SK-N-MC (cell line): ENCODE measurements at places on chromosomes 4 and X.

GRCh38 chrX:13845721-13846378, 29.0 kb upstream of the GPM6B start:
- no peak for DNase-seq

DNA sequence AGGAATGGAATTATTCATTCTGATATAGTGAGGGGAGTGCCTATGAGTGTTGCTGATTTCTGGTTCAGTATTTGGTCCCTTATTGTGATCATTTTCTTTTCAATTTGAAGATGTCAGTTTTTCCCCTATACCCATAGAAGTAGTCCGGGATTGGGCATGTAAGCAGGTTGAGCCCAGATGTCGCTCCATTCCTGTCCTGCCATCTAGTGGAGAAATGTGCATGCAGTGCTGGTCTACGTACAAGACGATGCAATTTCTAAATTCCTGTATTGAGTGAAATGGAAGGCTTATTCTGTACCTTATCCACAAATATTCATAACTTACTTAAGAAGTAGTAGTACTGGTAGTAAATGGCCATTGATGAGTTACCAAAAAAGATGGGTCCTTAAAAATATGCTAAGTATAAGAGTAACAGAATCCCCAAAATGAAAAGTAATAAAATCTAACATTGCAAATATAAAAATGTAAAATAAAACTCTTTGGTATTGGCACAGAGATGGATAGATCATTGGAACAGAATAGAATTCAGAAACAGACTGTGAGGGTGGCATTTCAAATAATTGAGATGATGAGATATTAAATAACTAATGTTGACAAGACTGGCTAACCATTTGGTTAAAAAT, 60.9 kb downstream of the UGT8 start:
- DNase-seq = peak; percentile 68

- no peak for DNase-seq
Measured at GRCh38 chr4:48205626-48206025, 64.0 kb downstream of the TEC start.

DNA sequence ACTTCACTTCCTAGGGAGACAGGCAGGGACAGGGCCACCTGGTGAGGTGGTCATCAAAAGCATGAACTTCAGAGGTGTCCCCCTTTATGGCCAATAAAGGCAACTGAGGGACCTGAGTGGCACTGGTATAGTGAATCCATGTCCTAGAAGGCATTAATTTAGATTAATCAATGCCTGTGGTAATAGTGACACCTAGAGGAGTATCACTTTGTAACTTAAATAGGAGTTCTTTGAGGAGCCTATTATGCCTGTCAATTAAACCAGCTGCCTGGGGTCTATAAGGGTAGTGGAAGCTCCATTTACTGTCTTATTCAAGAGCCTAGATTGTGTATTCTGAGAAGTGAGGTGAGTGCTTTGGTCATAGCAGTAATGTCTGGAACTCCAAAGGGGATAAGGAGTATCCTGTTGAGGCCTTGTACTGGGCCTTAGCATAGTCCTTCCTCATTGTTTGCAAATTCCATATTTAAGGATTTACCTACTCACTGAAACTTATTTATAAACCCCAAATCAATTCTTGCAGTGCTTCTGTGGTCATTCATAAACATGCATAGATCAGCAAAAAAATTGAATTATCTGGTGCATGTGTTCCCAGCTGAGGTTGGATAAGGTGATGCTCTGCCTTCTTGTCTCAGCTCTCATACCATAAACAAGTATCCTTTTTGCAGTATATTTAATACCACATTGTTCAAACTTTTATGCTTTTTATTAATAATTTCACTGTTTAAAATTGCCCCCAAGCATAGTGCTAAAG, 213.8 kb upstream of the RADX start:
- DNase-seq = peak; percentile 6

DNA sequence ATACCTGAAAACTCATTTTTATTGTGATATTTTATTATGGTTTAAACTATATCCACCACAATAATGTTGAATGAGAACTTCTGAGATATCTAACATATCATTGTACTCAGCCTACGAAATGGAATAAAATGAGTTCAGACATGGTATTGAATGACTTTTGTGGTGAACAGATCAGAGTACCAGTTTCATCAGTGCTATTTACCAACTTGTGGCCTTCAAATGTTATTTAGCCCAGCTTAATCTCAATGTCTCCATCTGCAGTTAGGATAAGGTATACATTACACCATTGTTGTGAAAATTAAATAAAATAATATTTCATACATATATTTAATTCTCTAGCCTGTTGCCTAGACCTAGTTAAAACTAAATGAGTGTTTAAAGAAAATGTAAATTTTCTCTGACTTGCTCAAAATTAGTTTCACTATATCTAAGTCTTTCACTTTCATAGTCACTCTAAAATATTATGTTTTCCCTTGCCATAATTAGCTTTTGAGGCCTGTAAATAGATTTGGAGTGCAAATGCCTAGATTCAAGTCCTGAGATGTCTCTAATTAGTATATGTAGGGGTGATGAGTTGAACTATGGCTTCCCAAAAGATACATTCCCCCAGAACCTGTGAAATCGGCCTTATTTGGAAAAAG, 594.2 kb downstream of the STPG2 start:
- DNase-seq = no peak

DNA sequence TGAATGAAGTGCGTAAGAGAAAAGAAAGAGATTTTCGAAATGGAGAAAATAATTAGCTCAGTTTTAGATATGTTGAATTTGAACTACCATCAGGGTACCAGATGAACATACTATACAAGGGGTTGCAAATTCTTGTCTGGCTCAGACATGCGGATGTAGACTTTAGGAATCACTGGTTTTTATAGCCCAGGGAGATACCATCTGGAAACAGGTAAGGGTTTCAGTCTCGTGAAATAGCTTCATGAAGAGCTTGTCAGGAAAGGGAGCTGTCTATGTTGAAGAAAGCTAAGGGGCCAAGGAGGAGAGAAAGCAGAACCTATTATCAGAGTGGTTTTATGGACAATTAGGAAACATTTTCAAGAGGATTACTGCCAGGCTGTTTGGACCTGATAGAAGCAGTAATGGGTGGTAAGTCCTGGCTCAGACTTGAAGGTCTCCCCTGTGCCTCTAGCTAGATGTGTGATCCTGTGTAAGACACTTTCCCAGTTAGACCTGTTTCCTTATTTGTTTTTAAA, 6.7 kb downstream of the RAB9A start:
- DNase-seq = no peak

- DNase-seq = no peak
Measured at GRCh38 chr4:1405636-1406393, 427 bp downstream of the NKX1-1 start.

GRCh38 chr4:101037938-101038413, 309.4 kb downstream of the PPP3CA start:
- DNase-seq = peak; percentile 75

GRCh38 chr4:165207431-165208220, at the start of gene KLHL2:
KLHL2 (plus strand) TSS chr4:165207561; CDS start chr4:165207877, 316 bp downstream.
- DNase-seq = no peak

- DNase-seq = no peak
Measured at GRCh38 chrX:85988353-85988752, 59.0 kb downstream of the CHM start.

DNA sequence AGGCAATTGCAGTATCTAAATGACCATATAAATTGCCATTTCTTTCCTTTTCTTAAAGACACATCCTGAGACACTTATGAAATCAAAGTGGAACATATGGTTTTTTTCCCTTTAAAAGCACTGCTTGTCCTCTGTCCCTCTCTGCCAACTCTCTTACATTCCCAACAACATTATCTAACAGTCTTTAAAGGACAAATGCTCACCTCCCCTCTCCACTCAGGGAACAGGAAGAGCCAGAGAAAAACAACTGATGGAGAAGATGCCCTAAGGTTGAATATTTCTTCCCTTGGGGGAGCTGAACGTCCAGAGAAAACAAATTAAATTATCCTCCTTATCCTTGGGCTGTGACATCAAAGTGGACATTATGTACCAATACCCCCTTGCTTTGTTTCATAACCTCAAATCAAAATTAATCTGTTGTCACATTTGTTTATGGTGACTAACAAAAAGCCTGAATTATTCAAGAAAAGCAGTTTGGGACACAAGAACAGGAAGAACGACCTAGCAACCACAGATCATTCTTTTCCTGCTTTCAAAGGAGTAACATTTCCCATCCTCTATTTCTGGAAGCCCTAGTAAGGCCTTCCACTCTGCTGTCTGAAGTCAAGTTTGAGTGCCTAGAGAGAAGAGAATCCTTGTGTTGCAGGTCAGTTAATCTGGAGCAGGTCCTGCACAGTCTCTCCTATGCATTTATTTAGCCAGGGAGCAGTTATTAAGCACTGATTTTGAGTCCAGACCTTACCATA, 52.6 kb upstream of the PAGE1 start:
- DNase-seq = no peak

DNA sequence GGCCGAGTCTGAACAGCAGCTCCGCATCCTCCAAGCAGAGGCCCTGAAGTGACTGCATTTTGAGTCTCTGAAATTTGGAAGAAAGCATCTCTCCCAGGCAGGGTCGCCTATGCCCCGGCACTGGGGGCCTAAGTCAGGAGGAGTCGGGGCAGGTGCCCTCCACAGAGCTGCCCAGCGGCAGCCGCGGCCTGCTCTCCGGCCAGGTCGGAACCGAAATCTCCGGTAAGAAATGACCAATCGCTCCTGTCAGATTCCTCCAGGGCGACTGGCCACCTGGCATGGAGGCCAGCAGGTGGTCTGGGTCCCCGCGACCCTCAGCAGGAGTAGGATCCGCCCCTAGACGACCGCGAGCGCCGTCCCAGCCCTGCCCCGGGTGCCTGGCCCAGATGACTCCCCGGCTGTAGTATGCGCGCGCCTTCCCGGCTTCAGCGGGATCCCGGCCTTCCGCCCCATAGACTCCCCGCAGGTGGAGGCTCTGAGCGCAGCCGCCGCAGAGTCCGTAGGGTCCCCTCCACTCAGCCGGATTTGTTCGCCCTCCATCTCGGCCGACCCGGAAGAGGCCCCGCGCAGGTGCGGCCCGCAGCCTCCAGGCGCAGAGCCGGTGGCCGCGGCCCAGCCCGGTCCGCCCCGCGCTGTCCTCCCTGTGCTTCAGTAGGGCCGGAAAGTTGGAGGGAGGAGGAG, 1.5 kb downstream of the NKX1-1 start:
- no peak for DNase-seq

DNA sequence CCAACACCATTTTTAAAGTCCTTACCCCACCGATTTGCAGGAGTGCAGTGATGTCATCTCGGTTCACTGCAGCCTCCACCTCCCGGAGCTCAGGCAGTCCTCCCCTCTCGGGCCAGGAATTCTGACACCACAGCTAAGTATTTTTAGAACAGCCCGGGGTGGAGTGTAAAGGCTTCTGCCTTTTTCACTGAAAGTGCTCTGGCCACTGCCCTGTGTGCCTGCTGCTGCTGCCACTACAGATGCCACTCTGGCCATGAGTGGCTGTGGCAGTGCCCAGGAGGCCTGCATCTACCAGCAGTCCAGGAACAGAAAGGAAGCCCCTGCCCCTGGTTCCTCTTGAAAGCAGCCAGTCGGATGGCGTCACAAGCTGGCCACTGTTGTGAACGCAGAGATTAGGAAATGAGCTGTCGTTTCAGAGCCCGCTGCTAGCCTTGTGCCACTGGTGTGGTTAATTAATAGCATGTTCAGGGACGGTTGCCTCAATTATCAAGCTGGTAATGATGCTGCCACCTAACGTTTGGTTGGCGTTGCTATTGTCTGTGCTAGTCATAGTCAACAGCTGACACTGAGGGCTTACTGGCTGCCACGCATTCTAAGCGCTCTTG, 23.6 kb upstream of the TBC1D14 start:
- DNase-seq = no peak

GRCh38 chrX:119686087-119686691, 6.8 kb downstream of the SEPTIN6 start:
- DNase-seq = no peak

GRCh38 chr4:88779431-88779830, 81.8 kb upstream of the NAP1L5 start:
- DNase-seq = peak; percentile 79
